ENCODE measurements at places on chromosomes 7 and 10.

- DNase-seq: no peak
Observed at GRCh38 chr7:54722502-54722901, 36.5 kb downstream of the SEC61G start.

- no peak for DNase-seq
Observed at GRCh38 chr10:21791276-21791675, 212.3 kb downstream of the DNAJC1 start.

- DNase-seq: no peak
Observed at GRCh38 chr7:131745390-131746248, 189.2 kb upstream of the PODXL start.

- DNase-seq: no peak
Observed at GRCh38 chr7:72059925-72060324, 352.2 kb downstream of the CALN1 start.

DNA sequence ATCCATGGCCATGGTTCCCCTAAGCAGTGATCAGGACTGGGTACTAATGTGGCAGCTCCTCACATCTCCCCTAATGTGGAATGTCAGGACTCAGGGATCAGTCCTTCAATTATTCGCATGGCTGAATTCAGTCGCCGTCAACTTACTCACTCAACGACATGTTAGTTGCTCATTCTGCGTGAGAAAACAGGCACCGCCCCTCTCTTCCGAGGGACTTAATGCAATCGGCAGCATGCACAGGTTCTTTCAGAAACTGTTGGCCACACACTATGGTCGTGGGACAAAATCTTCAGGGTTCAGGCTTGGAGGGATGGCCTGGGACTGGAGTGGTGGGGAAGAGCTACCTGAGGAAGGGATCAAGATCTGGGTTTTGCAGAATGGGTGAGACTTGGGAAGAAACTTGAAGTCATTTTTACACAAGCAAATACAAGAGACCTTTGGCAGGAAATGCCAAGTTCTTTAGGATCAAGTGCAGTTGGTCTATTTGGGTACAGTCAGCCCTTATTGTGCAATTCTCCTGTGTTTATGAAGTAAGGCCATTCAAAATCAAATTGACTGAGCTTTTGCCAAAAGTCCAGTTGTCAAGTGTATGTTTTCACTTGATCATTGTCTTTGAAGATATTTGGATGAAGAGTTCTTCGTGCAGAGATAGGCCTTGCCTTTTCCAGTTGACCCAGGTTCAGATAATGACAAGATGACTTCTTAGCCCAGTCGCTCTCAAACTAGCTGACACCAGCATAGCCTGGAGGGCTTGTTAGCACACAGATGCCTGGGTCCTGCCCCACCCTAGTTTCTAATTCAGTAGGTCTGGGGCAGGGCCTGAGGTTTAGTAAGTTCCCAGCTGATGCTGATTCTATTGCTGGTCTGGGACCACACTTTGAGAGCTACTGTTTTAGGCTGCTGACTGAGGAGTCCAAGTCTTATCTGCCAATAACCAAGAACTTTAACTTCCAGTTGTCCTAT is 48.5 kb downstream of the LRRC18 start:
- no peak for DNase-seq

GRCh38 chr7:101169838-101170551 is 4.6 kb upstream of the VGF start:
- peak; percentile 80 for DNase-seq

- no peak for DNase-seq
Observed at GRCh38 chr10:87733081-87733480, 73.4 kb downstream of the PAPSS2 start.

Measured in activated CD4-positive, alpha-beta T cell treated with anti-CD3 and anti-CD28 coated beads, Interleukin-2, amount 50 U/mL, for 1 hour (primary cell).